Choroid plexus epithelial cell (primary cell): ENCODE measurements at places on chromosomes 6 and 20.

GRCh38 chr6:18214003-18214402 is 50.3 kb downstream of the DEK start:
- no peak for DNase-seq

- DNase-seq: no peak
Measured at GRCh38 chr20:61086031-61086430, 166.0 kb upstream of the CDH4 start.

- peak; percentile 90 for DNase-seq
Measured at GRCh38 chr6:32885698-32886286, 31.8 kb downstream of the PSMB9 start.

DNA sequence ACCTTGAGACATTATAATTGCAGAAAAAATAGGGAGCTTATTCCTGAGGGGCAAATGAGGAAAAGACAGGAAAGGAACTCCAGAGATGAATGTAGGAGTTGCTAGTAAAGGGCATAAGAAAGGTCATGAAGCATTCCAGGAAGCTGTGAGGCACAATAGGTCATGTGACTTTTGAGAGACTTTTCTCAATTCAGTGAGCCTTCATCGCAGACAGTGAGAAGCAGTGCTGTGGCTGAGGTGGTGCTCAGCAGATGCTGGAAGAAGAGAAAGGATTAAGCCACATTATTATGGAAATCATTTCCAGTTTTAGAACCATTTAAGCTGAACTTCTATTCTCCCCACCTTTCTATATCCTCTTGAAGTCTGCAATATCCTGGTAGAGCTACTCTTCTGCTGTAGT is 4.1 kb downstream of the SPTLC3 start:
- peak; percentile 38 for DNase-seq

- peak; percentile 82 for DNase-seq
Measured at GRCh38 chr6:101806241-101806640, 412.7 kb downstream of the GRIK2 start.

- DNase-seq: no peak
Measured at GRCh38 chr20:17992224-17992637, 23.4 kb downstream of the MGME1 start.

DNA sequence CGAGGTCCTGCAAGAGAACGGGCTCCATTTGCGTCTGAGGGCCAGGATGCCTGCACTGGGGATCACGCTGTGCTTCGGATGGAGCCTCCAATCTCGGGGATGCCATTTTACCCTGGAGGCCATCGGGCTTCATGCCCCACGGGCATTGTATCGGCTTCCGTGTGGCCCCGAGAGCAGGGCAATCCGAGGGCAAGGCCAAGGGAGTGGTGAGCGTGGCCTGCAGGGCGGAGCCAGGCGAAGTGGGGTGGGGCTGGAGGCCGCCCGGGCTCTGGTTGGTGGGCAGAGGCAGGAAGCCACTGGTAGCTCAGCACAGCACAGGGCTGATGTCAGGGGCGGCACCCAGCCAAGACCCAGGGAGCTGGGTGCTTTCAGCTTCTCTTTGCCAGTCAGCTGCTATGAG is 57.5 kb upstream of the BHLHE23 start:
- no peak for DNase-seq

- DNase-seq: peak; percentile 82
Measured at GRCh38 chr6:132961122-132961521, 146.8 kb downstream of the RPS12 start.

DNA sequence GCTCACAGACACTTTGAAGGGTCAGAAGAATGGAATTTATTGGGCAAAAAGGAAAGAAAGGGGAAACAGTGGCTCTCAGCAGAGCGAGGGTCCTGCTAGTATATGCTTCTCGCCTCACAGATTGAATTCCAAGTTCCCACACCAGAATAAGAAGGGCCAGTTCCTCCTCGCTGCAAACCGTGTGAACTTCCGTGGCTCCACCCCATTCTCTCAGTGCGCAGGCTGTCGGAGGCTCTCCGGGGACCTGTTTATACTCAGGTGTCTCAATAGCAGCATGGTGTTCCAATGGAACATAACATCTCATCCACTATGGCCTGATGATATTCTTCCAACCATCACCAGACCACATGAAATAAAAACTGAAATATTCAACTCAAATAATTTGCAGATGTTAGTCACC is 4.6 kb downstream of the SAMD3 start:
- no peak for DNase-seq

- DNase-seq: no peak
Measured at GRCh38 chr6:34919651-34920050, 30.6 kb downstream of the ANKS1A start.

DNA sequence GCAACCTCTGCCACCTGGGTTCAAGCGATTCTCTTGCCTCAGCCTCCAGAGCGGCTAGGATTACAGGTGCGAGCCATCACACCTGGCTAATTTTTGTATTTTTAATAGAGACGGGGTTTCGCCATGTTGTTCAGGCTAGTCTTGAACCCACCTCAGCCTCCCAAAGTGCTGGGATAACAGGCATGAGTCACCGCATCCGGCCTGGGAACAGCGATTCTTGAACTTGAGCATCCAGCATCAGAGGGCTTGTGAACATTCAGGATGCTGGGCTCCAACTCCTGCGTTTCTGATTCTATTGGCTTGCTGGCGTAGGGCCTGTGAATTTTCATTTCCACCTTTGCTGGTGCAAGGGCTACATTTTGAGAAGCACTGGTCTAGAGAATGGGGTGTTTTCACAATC is 24.5 kb upstream of the PIM1 start:
- no peak for DNase-seq

- no peak for DNase-seq
Measured at GRCh38 chr6:47464052-47464451, 13.5 kb upstream of the CD2AP start.

DNA sequence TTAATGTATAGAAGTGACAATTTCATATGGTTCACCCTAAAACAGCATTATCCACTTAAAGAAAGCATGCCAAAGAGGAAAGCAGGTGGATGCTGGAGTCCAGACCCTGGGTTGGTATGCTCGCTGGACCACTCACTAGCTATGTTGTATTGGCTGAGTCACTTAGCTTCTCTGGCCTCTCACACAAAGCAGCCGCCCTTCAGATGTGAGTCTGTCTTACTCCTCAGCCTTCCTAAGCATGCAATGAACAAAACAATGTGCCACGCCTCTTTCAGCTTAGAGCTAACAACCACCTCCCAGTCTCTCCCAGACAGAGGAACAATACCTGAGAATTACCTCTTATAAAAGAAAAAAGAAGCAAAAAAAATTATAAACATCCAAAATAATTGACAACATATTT is 29.4 kb downstream of the SIM1 start:
- no peak for DNase-seq

DNA sequence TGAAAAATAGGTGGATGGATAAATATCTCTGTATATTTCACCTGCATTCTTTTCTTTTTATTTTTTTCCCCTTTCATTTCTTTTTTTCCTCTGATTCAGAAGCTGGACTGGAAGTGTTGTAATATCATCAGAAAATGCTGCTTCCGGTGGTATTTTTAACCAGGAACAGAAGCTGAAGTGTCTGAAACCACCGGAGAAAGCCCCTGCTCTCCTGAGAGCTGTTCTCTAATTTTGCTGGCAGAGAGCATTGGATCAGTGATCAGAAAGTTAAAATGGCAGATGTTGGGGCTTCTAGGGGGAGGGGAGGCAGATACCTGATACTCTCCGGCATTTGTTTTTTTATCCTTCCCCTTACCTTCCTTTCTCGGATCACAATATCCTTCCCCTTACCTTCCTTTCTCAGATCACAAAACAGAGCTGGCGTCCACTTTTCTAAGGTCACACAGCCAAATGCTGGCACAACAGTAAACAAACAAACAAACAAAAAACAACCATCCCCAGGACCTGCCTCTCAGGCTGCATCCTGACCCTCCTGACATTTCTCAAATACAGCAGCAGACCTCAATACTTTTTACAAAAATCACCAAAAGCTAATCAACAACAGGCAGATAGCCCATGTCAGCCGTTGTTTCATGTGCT is 143.2 kb upstream of the ZNF217 start:
- DNase-seq: peak; percentile 81

DNA sequence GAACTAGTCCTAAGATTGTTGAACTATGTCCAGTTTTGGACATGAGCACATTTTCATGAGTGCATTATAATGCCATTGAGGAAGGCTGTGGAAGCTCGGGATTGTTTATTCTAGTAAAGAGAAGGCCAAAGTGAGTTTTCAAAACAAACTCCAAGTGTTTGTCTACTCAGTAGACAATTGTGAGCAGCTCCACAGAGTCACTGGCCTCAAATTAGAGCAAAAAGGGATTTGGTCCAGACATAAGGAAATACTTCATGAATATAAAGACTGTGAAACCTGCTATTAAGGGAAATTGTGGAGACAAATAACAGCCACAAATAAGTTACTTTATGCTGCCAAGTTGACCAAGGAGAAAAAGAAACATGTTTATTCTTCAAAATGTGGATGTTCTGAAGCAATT is 42.6 kb upstream of the PREP start:
- DNase-seq: no peak

DNA sequence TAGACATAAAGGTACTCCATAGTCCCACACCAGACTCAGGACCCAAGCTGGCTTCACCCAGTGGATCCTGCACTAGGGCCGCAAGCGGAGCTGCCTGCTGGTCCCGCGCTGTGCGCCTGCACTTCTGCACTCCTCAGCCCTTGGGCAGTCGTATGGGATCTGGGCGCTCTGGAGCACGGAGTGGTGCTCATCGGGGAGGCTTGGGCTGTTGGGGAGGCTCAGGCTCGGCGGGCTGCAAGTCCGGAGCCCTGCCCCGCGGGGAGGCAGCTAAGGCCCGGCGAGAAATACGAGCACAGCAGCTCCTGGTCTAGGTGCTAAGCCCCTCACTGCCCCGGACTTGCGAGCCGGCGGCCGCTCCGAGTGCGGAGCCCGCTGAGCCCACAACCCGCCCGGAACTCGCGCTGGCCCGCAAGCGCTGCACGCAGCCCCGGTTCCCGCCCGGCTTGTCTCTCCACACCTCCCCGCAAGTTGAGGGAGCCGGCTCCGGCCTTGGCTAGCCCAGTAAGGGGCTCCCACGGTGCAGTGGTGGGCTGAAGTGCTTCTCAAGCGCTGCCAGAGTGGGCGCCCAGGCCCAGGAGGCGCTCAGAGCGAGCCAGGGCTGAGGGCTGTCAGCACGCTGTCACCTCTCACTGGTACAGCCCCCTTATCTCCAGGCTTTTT is 33.4 kb upstream of the GCNT2 start:
- DNase-seq: no peak

DNA sequence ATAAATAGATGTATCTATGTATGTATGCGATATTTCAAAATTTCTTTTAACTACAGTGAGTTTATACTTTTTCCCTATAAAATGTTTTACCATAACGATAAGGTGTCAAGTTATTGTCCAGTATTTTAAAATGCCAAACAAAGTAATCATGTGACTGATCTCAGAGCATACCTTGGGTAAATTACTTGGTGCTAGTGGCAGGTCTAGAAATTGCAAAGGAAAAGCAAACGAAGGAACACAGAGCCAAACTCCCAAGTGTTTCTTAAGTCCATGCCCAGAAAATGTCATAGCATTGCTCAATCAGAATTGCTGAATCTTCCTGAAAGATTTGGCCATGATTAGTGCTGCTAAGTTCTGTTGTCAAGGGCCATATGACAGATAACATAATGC is 77.5 kb downstream of the CAP2 start:
- DNase-seq: peak; percentile 82

GRCh38 chr6:159981403-159982245 is 12.7 kb downstream of the IGF2R start:
- DNase-seq: peak; percentile 85

DNA sequence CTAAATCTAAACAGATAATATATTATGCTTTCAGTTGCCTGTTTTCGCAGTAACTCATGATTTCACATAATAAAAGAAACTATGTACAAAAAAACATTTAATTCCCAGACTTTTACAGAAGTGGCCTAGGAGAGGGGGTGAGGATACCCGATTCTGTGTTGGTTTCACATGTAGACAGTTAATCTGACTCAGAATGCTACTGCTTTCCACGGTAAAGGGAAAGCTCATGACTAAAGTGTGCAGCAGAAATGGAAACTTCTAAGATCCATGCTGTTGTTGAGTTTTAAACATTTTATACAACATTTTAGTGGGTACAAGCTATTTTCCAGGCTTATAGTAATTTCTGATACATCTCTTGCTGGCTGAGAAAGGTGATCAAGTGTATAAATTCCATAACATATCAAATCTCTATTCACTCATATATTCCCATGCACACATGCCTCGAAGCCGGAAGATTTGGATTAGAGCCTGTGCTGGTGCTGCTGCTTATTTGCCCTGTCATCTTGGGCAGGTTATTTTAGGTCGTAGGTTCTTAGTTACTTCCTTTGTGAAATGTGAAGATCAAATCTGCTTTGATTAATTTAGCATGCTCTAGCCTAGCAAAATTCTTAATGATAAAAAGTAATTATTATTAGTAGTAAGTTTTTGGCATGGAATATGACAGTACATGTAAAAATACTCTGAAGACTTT is 896.7 kb upstream of the MAP3K7 start:
- DNase-seq: no peak

- DNase-seq: no peak
Measured at GRCh38 chr6:122791310-122791679, 2.2 kb downstream of the SMPDL3A start.

DNA sequence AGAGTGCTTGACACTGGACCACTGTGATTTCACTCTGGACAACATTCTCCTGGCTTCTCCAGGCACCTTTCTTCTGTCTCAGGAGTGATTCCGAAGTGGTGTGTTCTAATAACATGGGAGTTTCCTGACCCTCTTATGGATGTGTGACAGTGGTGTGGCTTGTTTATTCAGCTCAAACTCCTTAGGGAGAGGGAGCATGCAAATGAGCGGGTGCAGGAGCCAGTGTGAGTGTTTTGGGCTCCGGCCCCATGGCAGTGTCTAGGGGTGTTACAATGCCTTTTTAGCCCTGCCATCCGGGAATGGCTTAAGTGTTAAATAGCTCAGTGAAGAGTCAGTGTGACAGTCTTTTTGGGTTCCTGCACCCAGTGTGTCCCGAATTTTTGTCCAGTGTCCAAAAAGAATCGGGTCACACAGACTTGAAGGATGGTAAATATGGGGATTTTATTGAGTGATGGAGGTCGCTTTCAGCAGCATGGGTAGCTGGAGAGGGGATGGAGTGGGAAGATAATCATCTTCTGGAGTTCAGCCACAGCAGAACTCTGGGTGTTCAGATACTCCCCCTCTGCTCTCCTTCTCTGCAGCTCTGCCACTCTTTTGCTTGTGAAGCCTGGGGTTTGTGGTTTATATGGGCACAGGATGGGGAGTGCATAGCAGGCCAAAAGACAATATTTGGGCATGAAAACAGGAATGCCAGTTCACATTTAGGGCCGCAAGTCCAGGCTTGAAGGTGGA is 928.9 kb upstream of the CITED2 start:
- no peak for DNase-seq

- DNase-seq: peak; percentile 50
Measured at GRCh38 chr20:10419550-10420133, 14.4 kb downstream of the MKKS start.
